ENCODE measurements at places on chromosomes 4 and X.
A peak's percentile ranks its signal among the peaks of the same experiment; 100 is the strongest.

DNA sequence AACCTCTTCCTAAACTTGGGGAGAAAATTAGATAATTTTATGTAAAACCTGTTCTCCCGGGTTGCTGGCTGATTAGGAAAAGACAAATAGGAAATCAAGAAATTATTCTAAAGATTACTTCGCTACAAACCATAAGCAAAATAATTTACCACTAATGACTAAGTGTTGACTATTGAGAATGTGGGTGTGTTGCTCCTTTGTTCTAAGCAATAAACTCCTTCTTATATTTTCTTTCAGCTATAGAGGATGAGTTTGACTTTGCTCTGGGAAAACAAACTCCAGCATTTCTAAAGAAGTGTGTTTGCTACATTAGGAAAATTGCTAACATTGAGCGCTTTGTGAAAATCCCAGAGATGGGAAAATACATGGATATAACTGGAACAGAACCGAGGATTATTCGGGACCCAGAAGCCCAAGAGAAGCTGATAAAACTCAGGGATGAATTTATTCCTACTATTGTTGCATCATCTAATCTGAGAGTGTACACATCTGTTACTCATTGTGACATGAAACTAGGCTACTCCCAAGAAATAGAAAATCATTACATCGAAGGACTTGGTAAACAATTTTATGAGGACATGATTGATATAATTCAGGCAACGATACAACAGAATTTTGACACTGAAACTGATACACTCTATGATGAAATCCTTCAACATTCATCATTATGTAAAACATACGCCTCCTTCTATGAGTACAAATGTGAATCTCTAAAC lies 194.2 kb downstream of the NWD2 start:
- DNase-seq, result no peak

GRCh38 chr4:39451423-39452023 lies 7.2 kb downstream of the RPL9 start:
- DNase-seq, result no peak

DNA sequence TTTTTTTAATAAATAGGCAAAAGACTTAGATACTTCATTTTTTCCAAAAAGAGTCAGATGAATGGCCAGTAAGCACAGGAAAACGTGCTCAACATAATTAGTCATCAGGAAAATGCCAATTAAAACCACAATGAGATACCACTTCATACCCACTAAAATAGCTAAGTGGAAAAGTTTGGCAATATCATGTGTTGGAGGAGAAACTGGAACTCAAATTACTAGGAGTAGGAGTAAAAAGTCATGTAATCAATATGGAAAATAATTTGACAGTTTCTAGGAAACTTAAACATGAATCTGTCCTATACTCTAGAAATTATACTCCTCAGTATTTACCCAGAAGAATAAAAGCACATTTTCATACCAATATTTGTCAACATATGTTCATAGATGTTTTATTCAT lies 449.8 kb downstream of the INPP4B start:
- peak; percentile 58 for DNase-seq

DNA sequence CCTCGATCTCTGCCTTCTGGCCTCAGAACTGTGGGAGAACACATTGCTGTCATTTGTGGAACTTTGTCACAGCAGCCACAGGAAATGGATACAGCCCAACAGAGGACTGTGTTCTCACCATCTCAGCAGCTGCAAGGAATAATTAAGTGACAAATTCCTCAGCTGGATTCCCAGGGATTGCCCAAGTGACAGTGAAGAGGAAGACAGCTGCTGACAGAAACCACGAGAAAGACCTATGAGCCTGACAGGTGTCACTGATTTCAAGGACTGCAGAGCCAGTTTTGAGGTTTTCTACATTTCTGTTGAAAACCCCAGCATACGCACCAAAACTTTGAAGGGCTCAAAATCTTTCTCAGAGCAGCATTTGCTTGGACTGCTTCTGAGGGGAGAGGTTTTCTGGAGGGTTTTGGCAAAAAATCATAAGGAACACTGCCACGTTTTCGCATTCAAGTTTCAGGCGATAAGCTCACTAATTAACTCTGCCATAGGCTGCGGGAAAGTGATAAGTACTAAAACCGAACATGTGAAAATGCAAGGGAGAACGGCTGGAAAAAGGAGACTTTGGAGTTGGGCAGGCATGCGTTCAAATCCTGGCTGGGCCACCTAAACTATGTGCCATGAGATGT lies 88.8 kb downstream of the DRD5 start:
- no peak for DNase-seq

- peak; percentile 41 for DNase-seq
These were observed 31.5 kb downstream of the WWC2 start for GRCh38 chr4:183130328-183131155.

DNA sequence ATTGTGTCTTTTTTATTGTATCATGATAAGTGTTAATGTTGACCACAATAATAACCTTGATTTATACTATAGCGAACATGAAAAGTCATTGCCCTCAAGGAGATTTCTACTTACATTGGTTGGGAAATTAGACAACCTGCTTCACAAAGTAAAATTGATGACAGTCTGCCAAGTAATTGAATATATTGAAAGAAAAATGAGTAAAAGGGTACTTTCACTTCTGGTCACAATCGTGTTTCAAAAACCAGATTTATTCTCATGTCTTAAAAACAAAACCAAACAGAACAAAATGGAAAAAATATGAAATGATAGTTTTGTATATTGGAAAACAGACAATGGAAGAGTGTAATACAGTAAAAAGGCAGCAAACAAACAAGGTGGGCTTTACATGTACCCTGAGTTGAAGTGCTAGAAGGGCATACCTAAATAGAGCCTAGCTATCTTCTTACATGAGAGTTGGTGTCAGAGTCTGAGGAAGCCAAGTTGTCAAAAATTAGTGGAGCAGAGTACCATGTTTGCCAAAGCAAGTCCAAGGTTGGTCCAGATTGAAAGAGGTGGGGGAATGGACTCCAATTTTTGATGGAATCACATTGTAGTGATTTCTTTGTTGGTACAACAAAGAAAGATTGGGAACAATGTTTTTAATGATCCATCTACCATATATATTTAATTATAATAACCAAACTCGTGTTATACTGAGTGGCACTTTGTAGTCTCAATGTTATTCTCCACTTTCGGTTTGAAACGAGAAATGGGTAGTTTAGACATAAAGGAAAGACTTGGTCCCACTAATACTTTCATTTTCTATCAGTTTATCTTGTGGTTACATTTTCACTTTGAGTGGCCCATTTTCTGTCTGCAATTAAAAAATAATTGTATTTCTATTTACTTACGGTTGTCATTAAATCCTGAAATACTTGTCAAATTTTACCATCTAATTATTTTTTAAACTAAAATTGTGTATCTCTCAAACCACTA lies 775.6 kb downstream of the STIM2 start:
- DNase-seq, result no peak

GRCh38 chr4:46886711-46887110 lies 22.3 kb downstream of the COX7B2 start:
- DNase-seq, result no peak

GRCh38 chrX:9475984-9476383 lies 11.1 kb downstream of the TBL1X start:
- no peak for DNase-seq

Measured in fibroblast of skin of abdomen (primary cell).